ENCODE measurements at places on chromosomes 3 and 15.

GRCh38 chr3:72587282-72587681, 261.0 kb downstream of the SHQ1 start:
- DNase-seq, result no peak

DNA sequence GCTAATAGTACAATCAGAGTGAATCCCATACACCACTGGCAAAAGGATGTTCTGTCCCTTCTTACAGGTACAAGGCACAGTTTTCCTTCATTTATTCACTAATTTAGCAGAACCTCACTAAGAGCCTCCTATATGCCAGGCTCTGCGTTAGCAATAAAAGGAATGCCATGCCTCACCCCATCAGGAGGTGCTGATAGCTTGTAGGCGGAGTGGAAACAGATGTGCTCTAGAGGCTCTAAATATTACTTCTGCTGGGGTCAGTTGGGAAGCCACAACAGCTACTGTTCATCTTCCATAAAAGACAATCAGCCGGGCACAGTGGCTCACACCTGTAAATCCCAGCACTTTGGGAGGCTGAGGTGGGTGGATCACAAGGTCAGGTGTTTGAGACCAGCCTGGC, 24.4 kb downstream of the MLH1 start:
- no peak for DNase-seq

- no peak for DNase-seq
Measured at GRCh38 chr3:138921316-138922292, 25.3 kb downstream of the FOXL2 start.

- no peak for DNase-seq
Measured at GRCh38 chr15:28953573-28954195, 67.9 kb downstream of the APBA2 start.

- DNase-seq, result no peak
Measured at GRCh38 chr3:10417847-10418246, 87.5 kb downstream of the ATP2B2 start.

Measured in iPS-NIHi11 (cell line).